RCC 7860 (cell line): ENCODE measurements at places on chromosomes 1 and 21.

GRCh38 chr1:89462250-89462649 lies 62.4 kb upstream of the LRRC8B start:
- DNase-seq: no peak

GRCh38 chr1:9472386-9473031 lies 66.8 kb upstream of the SLC25A33 start:
- DNase-seq: no peak

- no peak for DNase-seq
These were observed 60.0 kb downstream of the FBXO2 start for GRCh38 chr1:11594222-11594621.

DNA sequence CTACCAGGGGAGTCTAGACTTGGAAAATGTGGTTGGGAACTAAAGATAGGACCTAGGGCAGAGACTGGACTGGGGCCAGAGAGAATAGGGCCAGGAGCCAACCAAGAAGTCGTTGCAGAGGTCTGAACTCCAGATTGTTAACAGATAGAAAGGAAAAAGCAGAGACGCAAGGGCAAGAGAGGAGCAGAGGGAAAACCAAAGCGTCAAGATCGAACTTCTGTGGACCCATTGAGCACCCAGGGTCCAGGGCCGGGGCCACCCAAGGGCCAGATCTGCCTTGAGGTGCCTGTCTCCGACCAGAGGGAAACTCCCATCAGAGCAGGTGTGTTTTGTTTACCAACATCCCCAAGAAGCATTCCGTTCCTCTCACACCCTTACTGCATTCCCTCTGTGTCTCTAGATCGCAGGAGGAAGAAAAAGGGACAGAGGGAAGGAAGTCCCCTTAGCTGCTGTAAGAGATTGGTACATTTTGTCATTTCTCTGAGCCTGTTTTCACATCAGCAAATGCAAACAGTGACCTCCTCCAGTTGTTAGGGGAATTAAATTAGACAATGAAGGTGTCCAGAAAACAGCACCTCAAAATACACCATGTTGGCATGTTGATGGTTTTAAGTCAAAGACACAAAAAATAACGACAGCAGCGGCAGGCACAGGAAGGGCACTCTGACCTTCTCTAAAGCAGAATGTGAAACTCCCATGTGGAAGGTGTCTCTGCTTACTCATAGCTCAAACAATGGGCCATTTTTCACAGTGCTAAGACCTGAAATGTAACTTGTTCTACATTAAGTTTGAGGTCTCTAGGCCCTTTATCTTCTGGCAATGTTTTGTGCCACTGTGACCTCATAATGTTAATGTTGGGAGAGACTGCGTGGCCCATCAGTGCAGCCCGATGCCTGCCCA lies 105.8 kb upstream of the RAB4A start:
- DNase-seq: no peak

GRCh38 chr1:228392111-228392936 lies 14.3 kb downstream of the TRIM11 start:
- peak; percentile 43 for DNase-seq

- no peak for DNase-seq
These were observed 24.3 kb downstream of the CAMK1G start for GRCh38 chr1:209607795-209608178.

DNA sequence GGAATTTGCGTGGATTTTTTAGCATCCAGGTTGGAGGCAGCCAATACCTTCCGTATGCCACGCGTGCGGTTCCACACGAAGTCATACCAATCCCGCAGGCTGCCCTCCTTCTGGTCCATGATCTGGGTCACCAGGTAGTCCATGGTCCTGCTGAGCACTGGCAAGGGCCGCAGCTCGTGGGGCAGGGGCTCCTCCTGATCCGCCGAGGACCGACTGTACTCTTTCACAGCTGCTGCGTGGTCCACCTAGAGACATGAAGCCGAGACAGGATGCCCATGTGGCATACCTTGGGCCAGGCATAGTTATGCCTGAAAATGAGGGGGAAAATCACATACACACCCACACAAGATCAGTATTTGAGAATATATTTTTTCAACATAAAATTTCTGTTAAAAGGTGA lies 12.1 kb downstream of the MCM3AP start:
- DNase-seq: no peak

DNA sequence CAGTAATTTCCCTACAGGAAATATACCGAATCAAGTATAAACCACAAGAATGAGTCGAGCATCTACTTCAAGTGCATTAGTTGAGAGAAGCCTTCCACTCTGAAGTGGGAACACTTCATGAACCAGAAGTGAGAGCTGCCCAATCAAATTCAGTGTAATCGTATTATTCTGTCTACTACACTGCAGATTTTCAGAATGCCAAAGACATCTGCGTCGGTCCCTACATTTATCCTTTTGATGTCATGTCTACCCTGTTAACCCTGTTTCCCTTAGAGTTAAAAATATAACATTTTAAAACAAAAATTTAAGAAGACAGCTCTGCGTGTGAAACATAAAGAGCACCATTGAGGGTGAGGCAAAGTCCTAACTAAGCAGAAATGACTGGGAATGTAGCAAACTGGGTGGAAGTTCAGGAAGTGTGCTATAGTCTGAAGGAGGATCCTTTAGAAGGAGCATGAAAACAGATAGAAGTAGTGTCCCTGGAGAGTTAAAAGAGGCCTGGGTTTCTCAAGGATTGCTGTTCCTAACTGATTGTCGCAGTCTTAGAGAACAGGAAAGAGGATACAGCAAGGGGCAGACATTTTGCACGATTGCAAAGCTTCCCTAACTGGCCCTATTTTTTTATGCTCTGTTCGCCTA lies 291.2 kb downstream of the PTPRC start:
- peak; percentile 41 for DNase-seq

DNA sequence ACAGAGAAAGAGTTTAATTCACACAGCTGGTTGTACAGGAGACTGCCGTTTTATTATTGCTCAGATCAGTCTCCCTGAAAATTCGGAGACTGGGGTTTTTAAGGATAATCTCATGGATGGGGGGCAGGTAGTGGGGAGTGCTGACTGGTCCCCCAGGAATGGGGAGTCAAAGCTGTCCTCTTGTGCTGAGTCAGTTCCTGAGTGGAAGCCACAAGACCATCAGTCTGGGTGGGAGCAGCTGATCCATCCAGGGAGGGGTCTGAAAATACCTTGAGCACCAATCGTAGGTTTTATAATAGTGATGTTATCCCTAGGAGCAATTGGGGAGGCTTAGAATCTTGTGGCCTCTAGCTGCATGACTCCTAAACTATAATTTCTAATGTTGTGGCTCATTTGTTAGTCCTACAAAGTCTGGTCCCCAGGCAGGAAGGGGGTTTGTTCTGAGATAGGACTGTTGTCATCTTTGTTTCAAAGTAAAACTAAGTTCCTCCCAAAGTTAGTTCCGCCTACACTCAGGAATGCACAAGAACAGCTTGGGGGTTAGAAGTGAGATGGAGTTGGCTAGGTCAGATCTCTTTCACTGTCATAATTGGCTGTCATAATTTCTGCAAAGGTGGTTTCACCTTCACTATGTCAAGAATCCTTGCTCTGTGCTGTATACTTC lies 50.3 kb downstream of the TRAF5 start:
- DNase-seq: no peak
